Stimulated activated CD8-positive, alpha-beta memory T cell treated with anti-CD3 and anti-CD28 coated beads, Interleukin-15, amount 100 ng/mL, for 1 hour (primary cell): ENCODE measurements at places on chromosomes 16 and 17.

GRCh38 chr17:38352245-38353085 lies 821 bp downstream of the SOCS7 start:
- no peak for DNase-seq

GRCh38 chr17:78500806-78501205 lies 76.4 kb downstream of the DNAH17 start:
- DNase-seq, result no peak

DNA sequence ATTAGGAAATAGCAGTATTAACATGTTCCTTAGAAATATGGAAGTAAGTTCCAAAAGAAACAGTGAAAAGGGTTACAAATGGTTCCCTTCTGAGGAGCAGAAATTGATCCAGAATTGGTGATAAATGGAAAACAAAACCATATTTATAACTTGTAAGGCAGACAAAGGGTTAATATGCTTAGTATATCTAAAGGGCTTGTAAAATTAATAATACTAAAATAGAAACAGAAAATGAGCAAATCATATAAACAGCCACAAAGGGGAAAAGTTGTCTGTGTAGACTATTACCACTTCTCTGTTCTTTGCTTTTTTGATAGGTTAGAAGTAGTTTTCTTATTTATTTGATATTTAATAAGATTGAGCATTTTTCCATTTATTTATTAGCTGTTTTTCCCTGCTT lies 64.4 kb downstream of the NFATC3 start:
- no peak for DNase-seq

DNA sequence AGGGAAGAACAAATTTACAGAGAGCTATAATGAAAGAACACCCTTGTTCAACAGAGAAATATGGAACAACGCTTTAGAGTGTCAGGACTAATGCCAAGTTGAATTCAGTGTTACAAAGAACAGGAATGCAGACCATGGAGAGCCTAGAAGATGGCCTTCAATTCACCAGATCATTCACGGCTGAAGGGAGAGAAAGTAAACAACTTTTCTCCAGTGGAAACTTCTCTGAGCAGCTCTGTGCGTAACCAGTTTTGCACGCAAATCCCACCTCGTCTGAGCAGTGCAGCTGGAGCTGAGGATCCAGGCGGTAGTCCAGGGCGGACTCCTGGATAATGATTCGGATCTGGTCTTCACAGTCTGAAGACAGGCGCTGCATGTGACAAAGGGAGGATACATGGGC lies 40.5 kb upstream of the CLEC18B start:
- no peak for DNase-seq

GRCh38 chr16:51544851-51545467 lies 393.9 kb upstream of the SALL1 start:
- no peak for DNase-seq

- DNase-seq, result no peak
Measured at GRCh38 chr17:32746698-32747097, 130.2 kb downstream of the MYO1D start.

DNA sequence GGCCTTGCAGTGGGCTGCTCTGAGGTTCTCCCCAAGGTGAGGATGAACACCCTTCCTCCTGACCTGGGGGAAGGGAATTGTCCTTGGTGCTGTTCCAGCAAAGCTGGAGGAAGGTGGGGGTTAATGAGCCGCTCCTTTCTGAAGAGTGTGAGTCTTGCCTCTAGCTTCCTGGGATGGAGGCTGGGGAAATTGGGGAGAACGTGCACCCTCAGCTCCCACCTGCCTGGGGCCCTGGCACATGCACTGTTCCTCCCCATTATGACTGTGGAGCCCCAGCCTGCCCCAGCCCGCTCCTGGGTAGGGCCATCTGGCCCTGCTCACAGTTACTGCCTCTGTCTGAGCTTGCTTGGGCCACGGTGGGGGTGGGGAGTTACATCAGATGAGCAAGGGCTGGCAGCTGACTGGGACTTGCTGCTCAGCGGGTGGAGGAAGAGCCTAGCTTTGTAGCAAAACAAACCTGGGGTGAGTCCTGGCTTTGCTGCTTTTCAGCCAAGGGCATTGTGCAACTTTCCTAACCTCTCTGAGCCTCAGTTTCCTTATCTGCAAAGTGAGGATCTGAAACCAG lies 11.1 kb downstream of the TNS4 start:
- no peak for DNase-seq

DNA sequence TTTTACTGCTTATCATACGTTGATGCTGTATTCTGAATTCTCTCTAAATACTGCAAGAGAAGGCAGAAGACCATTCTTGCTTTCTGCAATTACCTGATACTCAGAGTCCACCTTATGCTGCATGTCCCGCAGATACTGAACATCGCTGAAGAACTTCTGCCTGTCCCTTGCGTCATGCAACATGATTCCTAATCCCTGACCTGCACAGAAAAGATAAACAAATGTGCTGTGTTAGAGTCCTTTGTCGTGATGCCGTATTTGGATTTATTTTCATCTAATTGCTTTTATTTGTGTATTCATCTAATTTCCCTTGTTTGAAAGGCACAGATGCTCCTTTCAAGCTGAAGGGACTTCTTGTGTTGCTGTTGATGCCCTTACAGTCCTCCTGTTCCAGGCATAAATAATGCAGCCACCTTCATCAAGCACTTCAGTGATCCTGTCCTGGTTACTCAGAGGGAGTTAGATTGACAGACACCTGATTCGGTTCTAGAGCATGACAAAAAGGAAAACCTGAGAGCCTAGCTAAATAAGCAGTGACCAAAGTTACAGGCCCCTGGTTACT lies 6.5 kb downstream of the MARCHF10 start:
- no peak for DNase-seq
